ENCODE measurements at places on chromosomes 16 and 17. TPM values are rescaled to one million over a fixed set of nuclear protein-coding genes. Genes with fewer than 3 reads are reported as not detected.

The CD300H gene
- not detected for polyA plus RNA-seq

The DNASE1L2 gene
- polyA plus RNA-seq, result 0.41 TPM

The FCSK gene
- 7.6 TPM for polyA plus RNA-seq

The SOCS1 gene
- polyA plus RNA-seq, result 1.9 TPM

The CNGB1 gene
- polyA plus RNA-seq, result 0.06 TPM

The DLX4 gene
- 0.28 TPM for polyA plus RNA-seq

The SLC16A3 gene
- polyA plus RNA-seq, result 41.0 TPM

The PDIA2 gene
- 0.53 TPM for polyA plus RNA-seq

The NOG gene
- 0.06 TPM for polyA plus RNA-seq

The BEAN1 gene
- 0.40 TPM for polyA plus RNA-seq

The PIPOX gene
- polyA plus RNA-seq, result 0.48 TPM

The LPO gene
- polyA plus RNA-seq, result not detected

The KIF2B gene
- polyA plus RNA-seq, result not detected

The PNMT gene
- polyA plus RNA-seq, result 1.8 TPM

The ITPRIPL2 gene
- 13.3 TPM for polyA plus RNA-seq

The METRN gene
- polyA plus RNA-seq, result 11.5 TPM

The VWA3A gene
- polyA plus RNA-seq, result 0.24 TPM

The STAC2 gene
- 0.07 TPM for polyA plus RNA-seq

The SLC38A8 gene
- polyA plus RNA-seq, result not detected

The KRT13 gene
- polyA plus RNA-seq, result 46,015 TPM

The OXLD1 gene
- polyA plus RNA-seq, result 38.1 TPM

The SKAP1 gene
- polyA plus RNA-seq, result 2.6 TPM

The SNRNP25 gene
- polyA plus RNA-seq, result 18.1 TPM

The NMT1 gene
- polyA plus RNA-seq, result 30.1 TPM
